SIG-M5 (cell line): ENCODE measurements at places on chromosomes 2 and 18.

DNA sequence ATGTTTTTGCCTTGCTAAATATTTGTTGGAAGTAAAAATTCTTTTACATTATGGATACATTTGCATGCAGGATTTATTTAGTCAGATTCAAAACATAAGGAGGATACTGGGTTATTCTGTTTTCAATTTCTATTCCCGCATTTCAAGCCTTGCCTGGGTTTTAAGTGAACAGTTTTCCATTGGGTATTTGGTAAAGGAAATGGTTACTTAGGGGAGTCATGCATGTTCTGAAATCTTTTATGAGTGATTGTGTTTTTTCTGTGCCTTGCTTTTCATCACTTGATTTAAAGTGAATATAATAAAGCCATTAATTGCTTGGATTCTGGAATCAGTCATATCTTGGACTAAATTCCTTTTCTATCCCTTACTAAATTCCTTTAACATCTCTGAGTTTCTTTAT is 12.0 kb upstream of the SP9 start:
- DNase-seq = no peak

DNA sequence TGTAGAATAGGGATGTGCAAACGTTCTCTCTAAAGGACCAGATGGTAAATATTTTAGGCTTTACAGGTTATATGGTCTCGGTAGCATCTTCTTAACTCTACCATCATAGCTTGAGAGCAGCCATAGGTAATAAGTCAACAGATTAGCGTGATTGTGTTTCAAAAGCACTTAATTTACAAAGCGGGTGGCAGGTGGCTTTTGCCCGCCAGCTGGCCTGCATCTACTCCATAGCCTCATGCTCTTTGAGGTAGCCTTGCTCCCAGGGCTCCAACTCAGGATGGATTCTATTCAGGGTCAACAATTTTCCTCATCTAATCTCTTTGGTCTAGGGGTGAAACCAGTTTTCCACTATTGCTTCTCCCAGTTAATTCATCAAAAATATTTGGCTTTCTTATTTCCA is 5.0 kb upstream of the ATP9B start:
- no peak for DNase-seq

GRCh38 chr2:238069021-238069709 is 8.4 kb downstream of the SCLY start:
- no peak for DNase-seq

DNA sequence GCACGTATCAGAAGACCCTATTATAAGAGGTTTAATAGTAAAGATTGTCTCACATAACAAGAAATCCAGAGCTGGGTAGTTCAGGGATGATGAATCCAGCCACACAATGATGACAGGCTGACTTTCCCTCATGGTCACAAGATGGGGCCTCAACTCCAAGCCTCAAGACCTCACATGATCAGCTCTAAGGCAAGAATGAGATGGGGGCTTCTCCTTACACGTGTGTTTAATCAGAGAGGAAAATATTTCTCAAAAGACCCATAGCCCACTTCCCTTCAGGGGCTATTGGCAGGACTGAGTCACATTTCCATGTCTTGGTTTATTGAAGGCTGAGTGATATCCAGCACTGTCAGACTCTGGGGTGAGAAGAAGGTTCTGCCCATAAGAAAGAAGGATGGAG is 100.2 kb upstream of the FOSL2 start:
- no peak for DNase-seq

DNA sequence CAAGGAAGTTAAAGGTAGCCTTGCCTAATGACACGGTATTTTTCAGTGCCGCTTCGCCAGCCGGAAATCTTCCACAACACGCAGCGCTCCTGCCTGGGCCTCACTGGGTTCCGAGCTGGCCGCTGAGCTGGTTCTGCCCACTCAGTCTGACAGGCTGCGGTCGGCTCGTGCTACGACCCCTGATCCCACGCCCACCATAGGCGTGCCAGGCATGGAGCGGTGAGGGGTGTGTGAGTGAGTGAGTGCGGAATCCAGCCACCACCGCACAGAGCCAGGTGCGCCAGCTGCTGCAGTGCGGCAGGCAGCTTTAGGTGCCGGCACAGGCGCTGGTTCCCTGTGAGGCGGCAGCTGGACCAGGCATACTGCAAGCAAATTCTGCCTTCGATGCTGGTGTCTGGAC is 407.9 kb downstream of the DCC start:
- DNase-seq = no peak

DNA sequence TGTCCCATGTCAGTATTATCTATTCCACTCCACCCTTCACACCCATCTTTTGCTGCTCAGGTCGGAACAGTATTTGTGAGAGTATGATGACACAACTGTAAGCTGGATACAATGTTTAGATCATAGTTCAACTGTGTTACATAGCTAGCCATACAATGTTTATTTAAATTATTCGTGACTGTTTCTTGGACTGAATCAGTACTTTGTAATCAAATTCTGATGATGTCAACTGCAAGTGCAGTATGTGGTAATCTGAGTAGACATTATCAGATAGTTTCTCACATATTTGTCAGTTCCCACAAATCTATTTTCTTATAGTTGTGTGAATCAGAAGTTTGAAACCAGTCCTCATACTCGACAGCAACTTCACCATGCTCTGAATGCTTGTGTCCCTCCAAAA is 177.6 kb downstream of the ZNF407 start:
- no peak for DNase-seq

DNA sequence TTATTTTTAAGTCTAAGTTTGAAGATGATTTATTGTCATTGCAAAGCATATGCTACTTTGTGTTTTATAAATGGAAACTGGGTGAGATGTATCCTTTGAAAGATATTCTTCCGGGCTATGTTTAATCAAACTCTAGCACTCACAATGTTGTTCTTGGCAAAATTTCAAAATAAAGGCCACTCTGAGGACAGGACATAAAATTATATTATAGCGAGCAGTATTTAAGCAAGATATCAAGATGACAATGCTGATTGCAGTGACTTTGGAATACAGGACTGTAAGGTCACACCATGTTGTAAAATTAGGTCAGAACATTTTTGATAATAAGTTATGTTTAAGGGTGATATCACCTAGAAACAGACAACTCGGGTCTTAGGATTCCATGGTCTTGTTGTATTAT is 14.2 kb downstream of the RPRM start:
- DNase-seq = no peak

- DNase-seq = no peak
Measured at GRCh38 chr2:8856176-8856575, 18.8 kb upstream of the KIDINS220 start.

GRCh38 chr2:66839551-66840320 is 404.8 kb downstream of the MEIS1 start:
- DNase-seq = no peak

GRCh38 chr2:119810049-119810630 is 50.4 kb downstream of the PTPN4 start:
- DNase-seq = no peak

DNA sequence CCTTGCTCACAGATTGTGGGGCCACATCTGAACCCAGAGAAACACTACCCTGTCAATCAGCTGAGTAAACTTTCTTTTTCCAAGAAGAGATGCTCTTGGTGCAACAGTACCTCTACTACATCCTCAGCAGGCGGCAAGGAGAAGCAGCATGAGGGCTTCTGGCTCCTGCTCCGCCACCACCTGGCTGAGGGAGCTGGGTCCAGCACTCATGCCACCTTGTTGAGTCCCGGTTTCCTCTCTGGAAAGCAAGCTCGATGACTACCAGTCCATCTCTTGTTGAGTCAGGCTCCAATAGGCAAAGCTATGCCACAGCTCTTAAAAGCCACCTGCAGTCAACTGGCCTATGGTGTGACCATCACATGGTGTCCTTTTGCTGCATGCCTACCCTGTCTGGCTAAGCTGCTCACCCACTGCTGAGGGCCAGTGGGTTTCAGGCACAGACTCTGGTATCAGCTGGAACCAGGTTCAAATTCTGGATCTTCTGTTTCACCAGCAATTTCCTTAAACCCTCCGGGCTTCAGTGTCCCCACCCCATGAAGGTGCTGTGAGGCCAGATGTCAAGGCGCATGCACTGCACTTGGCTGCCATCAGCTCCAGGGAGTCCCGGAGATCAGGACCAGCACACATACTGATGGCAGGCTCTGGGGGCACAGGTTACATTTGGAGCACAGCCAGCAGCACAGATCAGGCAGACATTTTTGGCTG is 42.5 kb upstream of the ACAA2 start:
- DNase-seq = no peak

DNA sequence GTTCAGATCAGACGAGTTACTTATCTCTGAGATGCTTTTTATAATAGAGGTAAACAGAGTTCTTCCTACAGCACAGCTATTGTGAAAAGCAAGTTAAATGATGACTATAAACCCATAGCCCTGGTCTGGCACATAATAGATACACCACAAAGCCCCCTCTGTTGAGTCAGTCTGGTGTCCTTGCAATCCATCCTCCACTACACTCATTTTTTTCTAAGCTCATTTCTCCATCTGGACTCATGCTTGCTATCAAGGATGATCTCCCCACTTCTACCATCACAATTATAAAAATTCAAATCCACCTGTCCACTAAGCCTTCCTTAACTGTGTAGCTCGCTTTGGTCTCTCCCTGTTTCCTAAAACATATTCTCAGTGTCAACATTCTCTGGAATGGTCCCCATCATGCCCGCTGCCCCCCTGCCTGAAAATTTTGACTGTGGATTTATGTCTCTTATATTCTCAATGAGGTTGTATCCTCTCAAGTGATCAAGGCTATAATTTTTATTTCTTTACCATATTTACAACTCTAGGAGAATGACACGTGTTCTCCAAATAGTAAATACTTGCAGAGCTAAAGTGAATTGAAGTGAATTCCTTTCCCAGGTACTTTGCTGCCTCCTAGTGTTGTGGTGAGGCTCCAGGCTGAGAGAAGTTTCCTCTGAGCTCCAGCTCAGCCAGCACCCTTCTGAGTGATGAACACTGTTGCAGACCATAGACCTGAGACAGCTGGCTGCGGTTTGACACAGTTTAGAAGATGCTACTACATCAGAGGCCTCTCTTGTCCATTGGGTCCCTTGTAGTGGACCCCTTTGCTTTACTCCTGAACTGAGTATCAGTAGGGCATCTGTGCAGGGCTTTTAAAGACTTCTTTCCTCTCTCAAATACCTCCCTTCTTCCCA is 108.7 kb downstream of the DPP10 start:
- no peak for DNase-seq

- no peak for DNase-seq
Measured at GRCh38 chr18:908758-909724, 4.4 kb downstream of the ADCYAP1 start.

DNA sequence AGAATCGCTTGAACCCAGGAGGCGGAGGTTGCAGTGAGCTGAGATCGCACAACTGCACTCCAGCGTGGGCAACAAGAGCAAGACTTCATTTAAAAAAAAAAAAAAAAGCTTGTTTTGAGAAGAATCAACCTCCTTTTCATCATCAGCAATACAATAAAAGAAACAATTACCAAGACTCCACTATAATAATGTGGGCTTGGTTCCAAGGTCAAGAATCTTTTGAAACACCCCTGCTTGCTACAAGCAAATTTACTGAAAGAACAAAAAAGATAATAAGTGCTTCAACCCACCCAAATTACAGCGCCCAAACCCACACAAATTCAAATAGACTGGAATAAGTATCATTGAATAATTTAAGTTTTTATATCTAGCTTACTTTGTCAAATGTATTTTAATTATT is 33.6 kb upstream of the MAPRE3 start:
- DNase-seq = no peak

DNA sequence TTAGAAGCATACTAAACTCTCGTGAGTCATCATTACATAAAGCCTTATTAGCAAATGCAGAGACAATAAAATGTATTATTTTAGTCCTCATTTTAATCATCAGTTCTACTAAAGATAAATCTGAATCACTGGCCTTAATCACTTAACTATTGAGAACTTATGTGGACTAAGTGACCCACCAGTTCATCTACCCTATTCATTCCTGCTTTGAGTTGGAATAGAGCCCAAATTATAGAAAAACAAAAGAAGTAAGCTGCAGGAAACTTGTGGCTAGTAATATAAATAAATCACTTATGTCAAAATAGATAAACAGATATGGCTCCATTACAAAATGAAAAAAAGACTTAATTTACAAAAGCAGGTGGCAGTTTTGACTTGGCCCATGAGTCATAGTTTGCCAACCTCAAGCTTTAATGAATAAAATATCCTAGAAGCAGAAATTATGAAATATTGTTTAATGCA is 851.8 kb upstream of the CRIM1 start:
- no peak for DNase-seq

DNA sequence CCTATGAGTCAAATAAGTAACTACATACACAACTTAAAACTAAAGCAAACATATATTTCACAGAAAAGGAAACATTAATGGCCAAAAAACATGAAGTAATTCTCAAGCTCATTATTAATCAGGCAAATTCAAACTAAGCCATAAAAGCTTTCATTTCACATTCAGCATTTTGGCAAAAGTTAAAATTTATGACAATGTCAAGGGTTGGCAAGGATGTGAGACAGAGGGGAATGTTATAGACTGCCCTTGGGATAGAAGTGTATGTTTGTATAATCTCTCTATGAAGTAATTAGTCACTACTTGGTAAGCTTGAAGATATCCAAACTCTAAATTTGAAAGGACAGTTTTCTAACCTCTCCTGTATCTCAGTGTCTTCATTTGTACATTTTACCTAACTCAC is 539.4 kb downstream of the RIT2 start:
- DNase-seq = no peak

- no peak for DNase-seq
Measured at GRCh38 chr18:30135938-30136337, 906.6 kb downstream of the DSC3 start.

DNA sequence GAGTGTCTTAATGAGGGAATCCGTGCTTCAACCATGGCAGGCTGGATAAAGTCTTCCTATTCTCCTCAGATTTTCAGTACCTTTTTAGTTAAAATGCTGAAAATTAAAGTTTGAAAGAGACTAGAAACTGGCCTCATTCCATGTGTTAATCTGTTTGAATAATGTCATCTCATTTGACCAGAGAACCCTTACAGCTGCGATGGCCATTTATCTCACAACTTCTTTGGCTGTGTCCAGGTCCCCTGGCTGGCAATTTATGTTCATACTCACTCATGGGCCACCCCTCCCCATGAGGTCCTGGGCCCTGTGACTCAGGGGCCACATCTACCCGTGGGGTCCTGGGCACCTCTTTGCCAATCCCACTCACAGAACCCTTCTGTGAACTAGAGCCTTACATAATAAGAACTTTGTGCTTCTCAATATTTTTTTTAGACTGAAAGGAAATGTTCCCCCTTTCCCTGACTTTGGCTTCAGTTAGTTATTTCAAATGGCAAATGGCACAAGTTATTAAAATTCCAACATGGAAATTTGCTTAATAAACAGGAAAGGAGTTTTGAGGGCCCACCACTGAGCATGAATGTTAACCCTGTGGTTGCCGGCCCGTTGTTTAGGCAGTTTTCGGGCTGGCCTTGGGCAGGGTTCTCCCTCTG is 134.6 kb downstream of the UXS1 start:
- no peak for DNase-seq

GRCh38 chr2:238428866-238429265 is 2.1 kb downstream of the ASB1 start:
- no peak for DNase-seq

- DNase-seq = no peak
Measured at GRCh38 chr2:216862628-216863398, 2.9 kb upstream of the TNP1 start.

DNA sequence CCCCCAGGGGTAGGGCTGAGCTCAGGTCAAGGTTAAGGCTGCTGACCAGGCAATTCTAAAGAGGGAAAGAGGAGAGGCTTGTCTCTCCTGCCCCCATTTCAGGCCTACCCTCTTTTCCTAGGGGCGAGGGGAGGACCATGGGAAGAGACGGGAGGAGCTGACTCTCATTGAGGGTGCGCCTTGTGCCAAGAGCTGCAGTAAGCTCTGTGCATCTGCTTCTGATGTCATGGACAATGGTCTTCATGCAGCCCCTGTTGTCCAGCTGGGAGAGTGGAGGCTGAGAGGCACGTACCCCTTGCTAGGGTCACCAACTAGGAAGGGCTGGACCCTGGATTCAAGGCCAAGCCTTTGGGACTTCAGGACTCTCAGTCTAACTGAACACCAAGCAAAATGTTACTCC is 45.2 kb downstream of the PTGR3 start:
- DNase-seq = no peak
